ENCODE measurements at places on chromosomes 11 and 22. TPM values are rescaled to one million over a fixed set of nuclear protein-coding genes. Genes with fewer than 3 reads are reported as not detected.

Gene ZBTB16
- polyA plus RNA-seq: 5.3 TPM

GRCh38 chr11:69337211-69337721 is 43.3 kb downstream of the MYEOV start:
- no peak for DNase-seq

DNA sequence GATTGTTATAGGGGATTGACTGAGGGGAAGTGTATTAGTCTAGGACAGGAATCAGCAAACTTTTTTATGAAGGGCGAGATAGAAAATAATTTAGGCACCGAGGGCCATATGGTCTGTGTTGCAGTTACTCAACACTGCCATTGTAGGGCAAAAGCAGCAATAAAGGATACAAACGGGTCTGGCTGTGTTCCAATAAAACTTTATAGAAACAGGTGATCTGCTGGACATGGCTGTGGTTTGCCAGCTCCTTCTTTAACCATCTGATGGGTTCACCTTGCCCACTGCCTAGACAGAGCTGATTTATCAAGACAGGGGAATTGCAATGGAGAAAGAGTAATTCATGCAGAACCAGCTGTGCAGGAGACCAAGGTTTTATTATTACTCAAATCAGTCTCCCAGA is 20.0 kb downstream of the PRR5L start:
- no peak for DNase-seq

DNA sequence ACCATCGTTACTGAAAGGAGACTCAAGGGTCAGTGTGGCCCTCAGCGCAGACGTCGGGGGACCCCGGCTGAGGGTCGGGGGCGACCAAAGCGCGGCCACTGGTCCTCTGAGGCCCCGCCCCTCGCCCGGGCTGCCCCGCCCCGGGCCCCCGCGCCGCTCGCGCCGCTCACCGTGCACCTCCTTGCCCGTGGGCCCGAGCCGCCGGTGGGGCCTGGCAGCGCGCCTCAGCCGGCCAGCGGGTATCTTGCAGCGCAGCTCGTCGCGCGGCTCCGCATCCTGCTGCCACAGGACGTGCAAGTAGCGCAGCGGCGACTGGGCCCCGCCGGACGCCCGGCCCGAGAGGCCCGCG is 419 bp downstream of the ANKRD54 start:
- no peak for DNase-seq

Gene RAG2
- 0.19 TPM for polyA plus RNA-seq

DNA sequence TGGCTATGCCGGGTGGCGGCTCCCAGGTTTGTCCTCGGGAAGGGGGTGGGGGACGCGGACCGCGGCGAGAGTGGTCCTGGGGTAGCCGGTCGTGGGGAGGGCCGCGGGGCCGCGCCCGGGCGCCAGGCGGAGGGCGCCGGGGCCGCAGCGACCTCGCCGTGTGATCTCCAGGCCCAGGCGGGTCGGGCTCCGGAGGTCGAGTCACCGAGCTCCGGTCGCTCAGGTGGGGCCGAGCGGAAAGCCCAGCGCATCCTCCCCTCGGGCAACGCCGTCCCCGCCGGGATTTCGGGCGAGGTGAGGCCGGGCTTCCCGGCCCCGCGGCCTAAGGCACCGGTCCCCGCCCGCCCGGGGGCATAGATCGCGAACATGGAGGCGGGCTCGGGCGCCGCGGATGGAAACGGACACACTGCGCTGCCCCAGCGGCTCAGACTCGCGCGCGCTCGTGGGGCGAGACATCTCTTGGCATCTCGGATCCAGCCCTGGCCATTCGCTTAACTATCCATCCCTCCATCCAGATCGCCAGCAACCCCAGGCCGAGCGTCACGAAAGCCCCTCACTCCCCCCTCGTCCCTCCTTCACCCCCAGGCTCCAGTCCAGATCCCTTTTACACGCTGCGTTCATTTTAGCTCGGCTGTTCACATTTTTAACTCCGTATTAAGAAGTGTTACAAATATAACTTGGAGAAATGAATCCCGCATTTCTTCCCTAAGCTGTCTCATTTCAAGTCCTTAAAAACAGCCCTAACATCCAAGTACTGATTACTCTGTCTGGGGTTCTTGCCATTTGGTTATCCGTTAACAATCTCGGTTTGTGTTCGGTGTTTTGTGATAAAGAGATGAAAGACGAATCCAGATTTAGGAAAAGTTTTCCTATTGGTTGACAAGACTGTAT is 460 bp downstream of the ZC3H12C start:
- DNase-seq: no peak

Gene CNGA4
- polyA plus RNA-seq: 0.15 TPM

Gene RAC2
- 5.1 TPM for polyA plus RNA-seq

Gene MS4A3
- 0.80 TPM for polyA plus RNA-seq

- no peak for DNase-seq
Observed at GRCh38 chr11:79949574-79949973, 508.7 kb upstream of the TENM4 start.

Gene IL18
- 0.40 TPM for polyA plus RNA-seq

DNA sequence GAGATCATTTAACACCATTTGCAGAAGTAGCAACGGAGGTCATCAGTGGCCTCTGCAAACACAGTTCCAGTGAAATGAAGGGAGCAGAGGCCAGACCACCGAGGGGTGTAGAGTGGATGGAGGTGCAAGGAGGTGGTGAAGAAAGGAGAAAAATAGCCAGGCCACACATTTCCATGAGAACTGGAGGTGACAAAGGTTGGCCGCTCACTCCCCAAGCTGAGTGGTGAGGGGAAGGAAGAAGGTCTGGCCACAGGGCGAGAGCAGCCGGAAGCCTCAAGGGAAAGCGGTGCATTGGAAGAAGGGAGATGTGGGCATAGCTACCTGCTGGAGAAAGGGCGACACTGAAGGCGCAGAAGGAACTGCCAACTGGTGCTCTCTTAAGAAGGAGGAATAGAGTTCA is 20.1 kb upstream of the TMPRSS4 start:
- no peak for DNase-seq

Gene PKDREJ
- 0.67 TPM for polyA plus RNA-seq

DNA sequence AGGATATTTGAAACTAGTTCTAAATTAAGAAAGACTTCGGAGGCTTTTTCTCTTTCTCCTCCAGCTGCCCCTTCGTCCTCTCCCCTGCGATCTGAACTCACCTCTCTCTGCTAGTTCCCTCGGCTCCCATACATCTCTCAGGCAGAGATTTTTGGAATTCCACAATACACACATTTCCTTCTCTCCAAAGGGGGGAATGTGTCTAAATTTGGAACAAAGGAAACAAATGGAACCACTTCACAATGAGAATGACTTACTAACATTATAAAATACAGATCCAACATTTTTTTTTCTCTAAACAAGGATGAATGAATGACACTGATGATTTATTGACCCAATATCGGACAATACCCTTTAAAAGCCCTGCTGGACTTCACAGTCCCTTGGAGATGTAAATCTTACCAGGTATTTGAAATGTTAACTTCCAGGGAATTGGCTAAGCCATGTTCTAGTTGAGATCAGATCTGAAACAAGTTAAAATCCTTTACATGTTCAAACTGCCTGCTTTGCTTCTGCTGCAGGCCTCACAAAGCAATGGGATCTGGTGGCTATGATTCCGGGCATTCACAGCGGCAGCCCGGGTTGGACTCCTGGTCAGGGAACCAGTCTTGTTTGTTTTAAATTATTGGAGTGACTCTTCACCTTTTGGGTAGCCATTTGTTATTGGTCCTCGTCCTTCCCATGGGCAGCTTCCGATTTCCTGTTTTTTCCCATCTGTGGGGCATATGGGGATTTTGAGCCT is 20.5 kb upstream of the GSTP1 start:
- DNase-seq: no peak

Gene FAM180B
- polyA plus RNA-seq: 2.6 TPM

Gene MMP10
- polyA plus RNA-seq: not detected

DNA sequence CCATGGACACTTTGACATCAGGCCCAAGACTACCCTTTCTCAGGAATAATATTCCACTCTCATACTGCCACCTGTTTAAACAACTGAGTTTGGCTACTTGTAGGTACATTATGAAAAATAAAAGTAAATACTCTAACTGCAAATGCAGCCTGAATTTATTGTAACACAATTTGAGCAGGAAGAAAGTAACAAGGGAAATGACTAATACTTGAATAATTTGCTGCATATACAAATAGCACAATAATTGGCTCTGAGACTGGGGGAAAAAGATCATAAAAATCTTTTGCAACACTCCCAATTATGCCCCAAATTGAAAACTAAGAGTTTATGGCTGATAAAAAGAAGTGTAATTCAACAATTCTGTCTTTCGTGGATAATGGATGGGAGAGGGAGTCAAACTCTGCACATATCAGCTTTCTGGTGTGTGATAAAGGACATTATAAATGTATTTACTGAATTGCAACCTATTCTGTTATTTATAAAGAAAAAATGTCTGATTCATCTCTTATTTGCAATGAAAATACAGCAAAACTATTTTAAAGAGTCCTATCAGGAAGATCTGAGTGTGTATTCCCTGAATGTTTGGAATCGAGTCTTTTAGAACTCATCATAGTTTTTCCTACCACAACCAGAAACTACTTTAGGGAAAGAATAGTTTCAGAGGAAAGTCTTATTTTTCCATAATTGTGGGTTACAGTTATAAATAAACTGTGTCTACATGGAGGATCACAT is 359.0 kb downstream of the JRKL start:
- no peak for DNase-seq

DNA sequence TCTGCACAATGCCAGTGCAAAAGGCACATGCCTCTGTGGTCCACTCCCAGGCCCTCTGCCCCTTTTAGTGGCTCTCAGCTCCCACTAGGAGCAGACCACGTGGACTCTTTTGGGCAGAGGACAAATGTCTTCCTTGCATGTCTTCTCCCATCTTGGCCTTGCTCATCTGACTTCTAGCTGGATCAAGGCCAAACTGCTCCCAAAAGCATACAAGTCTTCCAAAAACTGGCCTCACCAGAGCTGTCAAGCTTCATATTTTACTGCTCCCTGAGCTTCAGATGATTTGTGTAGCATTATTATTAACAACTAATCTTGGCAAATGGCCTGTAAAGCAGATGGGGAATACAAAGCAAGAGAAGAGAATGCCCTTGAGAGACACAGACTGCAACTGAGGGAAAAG is 6.9 kb downstream of the SMPD1 start:
- no peak for DNase-seq

Gene CSF2RB
- 1.6 TPM for polyA plus RNA-seq

DNA sequence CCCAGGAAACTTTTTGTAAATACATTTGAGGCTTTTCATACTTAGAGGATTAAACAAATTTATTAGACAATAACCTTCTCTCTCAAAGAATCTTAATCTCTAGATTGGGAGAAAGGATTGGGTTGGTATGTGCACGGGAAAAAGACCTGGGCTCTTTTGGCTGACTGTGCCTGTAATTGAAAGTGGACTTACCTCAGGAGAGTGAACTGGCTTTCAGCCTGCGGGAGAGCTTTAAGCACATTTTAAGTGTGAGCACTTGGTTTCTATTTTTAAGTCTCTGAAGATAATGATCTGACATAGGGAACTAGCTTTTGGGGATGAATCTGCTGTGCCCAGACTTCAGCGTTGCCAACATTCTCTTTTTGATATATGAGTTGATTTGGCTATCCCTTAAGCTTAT is 35.8 kb downstream of the UVRAG start:
- DNase-seq: no peak

DNA sequence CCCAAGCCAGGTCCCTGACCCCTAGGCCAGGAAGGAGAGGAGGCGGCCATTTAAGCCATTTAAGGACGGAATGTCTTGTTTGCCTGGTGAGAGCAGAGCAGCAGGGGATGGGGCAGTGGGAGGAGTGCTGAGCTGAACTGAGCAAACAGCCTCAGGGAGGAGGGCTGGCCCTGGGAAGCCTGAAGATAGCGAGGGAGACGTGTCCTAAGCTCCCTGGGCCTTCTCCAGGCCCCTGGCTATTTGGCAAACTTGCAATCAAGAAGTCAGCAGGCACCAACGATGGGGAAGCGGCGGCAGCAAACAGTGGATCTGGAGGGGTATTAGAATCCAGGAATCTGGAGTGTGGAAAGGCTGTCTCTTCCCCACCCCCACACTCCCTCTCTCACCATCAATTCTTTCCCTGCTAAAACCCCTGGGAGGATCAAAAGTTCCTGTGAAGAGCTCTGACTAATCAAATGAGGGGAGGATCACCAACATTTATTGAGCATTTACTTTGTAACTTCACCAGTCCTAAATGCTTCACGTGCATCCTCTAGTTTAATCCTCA is 8.8 kb downstream of the BCL9L start:
- DNase-seq: no peak

- DNase-seq: peak; percentile 88
Observed at GRCh38 chr22:44753189-44754042, 1.0 kb downstream of the ARHGAP8 start.

DNA sequence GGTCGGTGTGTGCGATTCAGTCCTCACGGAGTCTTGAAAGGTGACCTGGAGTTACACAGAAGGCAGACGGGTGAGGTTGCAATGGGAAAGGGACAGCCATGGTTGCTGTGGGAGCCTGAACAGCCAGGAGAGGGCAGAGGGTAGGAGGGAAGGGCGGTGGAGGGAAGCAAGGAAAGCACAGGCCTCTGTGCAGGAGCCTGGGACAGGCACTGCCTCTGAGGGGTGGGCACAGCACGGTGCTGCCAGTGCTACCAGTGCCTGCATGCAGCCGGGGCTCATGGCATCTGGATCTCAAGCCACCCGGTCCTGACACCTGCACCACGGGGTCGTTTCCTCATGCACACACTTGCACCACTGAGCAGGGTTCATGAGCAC is 401.0 kb downstream of the TBC1D22A start:
- no peak for DNase-seq

GRCh38 chr11:131231317-131231940 is 139.0 kb upstream of the NTM start:
- DNase-seq: no peak

DNA sequence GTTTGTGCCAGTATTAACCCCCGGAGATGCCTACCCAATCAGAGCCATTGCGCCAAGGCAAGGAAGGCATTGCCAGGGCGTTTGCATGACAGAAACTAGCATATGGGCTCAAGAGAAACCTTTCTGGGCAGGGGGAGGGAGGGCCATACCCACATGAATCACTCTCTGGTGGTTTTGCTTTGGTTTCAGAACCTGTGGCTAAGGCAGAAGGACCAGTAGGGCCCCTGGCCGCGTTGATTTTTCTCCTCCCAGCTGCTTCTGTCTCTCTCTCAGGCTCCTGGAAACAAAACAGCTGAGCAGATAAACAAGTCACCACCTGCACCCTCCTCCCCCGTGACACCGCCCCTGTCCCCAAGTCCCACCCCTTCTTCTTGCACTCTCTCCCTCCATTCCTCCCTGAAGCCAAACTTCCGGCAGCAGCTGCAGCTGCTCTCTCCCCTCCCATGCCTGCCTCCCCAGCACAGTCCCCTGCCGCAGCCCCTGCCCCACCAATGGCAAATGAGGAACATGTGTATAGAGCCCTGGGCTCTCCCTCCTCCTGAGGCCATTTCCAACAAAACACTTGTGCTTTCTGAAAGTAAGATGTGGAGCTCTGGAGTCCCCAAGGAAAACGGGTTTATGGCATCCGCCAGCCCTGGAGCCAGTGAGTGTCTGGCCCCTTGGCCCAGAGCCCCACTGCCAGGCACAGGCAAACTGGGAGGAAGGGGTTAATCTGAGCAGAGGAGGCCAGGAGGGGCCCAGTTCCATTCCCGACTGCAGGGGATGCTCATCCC is 39.0 kb upstream of the ADA2 start:
- DNase-seq: peak; percentile 77

Measured in forelimb muscle (tissue), 1 donor.